ENCODE measurements at places on chromosomes 13 and 19. TPM values are rescaled to one million over a fixed set of nuclear protein-coding genes. Genes with fewer than 3 reads are reported as not detected.

DNA sequence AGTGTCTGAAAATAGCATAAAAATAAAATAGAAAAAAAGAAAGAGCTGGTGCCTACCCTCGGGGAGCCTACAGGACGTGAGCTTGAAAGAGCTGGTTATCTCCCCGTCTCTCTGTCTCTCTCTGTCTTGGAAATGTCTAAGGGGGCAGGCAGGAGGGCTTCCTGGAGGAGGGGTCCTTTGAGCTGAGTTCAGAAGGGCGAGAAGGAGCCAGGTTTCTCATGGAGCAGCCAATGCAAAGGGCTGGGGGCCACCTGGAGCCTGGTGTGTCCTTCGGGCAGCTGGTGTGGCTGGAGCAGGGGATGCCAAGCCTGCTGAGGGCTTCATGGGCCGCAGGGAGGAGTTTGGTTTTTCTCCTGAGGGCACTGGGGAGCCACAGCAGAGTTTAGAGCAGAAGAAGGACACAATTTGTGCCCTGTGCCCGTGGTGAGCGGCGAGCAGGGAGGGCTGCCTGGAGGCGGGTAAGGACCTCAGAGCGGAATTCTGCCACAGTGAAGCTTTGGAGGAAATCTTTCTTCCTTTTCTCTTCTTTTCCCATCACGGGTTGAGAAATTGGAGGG, 38.7 kb downstream of the EFNA2 start:
- no peak for DNase-seq

- DNase-seq = no peak
These were observed 1038.1 kb upstream of the PRR20A start for GRCh38 chr13:56102641-56103040.

- DNase-seq = no peak
These were observed 526 bp upstream of the DMWD start for GRCh38 chr19:45793178-45793564.

GRCh38 chr13:97914540-97914939, 38.9 kb upstream of the IPO5 start:
- no peak for DNase-seq

DNA sequence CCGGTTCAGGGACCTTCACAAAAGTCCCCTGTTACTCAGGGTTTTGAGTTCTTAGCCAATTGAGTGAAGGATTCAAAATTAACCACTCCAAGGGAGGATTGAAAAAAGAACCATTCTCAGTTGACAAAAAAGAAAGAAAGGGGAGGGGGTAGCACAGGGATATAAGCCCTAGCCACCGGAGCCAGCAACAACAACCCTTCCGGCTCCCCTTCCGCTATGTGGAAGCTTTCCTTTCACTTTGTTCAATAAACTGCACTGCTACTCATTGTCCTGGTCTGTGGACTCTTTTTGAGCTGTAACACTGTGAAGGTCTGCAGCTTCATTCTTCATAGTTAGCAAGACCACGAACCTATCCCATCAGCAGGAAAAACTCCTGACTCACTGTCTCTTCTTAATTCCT, 1488.1 kb upstream of the PRR20A start:
- DNase-seq = no peak

DNA sequence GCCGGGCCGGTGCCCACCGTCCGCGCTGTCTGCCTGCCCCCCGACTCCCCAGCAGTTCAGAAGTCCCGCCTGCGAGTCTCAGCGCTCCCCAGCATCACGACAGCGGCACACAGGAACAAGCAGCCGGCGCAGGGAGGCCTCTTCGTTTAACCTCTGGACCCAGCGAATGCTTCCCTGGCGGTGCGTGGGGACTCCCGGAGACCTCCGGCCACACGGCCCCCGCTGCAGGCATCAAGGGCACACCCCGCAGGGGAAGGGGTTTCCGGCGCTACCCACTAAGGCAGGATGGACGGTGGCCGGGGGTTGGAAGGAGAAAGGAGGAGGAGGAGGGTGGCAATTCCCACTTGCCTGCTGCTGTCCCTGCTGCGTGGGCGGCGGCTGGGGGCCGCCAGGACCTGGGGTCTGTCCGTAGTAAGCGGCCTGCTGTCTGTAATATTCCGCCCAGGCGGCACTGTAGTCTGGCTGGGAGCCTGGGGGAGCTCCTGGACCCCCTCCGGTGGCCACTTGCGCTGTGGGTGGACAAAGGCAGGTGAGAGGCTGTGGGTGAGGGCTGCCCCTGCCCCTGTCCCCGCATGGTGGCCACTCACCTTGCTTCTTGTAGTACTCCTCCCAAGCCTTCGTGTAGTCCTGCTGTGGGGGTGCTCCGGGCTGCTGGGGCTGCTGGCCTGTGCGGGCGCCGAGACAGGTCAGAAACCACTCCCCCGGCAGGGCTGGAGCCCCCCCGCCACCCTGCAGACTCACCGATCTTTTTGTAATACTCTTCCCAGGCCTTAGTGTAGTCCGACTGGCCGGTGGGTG, 9.6 kb downstream of the KHSRP start:
- DNase-seq = no peak

DNA sequence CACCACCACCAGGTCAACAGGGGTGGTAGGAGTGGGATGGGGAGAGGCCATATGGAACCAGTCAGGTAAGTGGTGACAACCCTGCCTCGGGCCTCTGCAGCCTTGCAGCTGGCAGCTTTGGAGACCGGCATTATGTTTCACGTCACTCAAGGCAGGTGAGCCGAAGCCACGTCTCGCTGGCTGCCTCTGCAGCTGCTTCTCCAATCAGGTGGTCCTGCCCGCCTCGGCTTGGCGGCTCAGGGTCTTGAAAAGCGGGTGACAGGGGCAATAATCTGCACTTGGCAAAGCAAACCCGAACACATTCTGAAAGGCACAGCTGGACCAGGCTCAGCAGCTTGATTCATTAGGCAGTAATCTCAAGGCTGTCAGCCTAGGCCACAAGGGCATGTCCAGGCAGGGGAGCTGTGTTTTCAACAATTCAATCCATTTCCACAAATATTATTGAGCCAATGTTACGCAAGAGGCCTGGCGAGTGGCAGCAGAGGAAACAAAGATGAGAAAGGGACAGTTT, 77.4 kb upstream of the PCDH8 start:
- no peak for DNase-seq

GRCh38 chr19:12287958-12288500, 6.7 kb downstream of the ZNF44 start:
- no peak for DNase-seq

- no peak for DNase-seq
These were observed 26.9 kb upstream of the PIK3R2 start for GRCh38 chr19:18126097-18126496.

Gene TYROBP
- 2.9 TPM for total RNA-seq

Gene DNM2
- total RNA-seq = 124 TPM

GRCh38 chr13:49419276-49419675, 24.6 kb downstream of the CAB39L start:
- no peak for DNase-seq

- no peak for DNase-seq
These were observed 114.6 kb upstream of the VSTM2B start for GRCh38 chr19:29411113-29411581.

Gene NDFIP2
- 24.2 TPM for total RNA-seq

DNA sequence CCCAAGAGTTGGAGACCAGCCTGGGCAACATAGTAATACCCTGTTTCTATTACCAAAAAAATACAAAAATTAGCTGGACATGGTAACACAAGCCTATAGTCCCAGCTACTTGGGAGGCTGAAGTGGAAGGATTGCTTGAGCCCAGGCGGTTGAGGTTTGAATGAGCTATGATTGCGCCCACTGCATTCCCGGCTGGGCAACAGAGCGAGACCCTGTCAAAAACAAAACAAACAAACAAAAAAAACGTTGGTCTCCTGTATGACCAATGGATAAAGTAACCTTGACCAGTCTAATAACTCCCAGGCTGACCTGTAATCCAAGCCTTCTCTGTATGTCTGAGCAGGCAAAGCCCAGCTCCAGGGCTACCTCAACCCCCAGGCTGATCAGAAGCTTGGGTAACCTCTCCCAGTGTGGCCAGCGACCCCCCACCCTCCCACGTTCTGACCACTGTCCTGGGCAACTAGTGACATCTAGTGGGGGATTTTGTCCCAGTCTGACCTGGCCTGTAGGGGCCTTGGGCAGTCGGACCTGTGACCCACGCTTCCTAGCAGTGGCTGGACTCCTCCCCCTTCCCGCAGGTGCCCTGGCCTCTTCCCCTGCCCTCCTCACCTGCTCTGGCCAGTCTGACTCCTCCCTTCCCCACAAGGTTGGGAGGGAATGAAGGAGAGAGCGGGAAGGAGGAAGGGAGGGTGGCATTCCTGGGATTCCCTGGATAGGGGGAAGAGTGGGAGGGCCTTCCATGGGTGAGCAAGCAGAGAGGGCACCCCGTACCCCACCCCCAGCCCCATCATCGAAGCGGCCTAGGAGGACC, 1.0 kb upstream of the BCAM start:
- peak; percentile 74 for DNase-seq

Gene SLC46A3
- 11.6 TPM for total RNA-seq

DNA sequence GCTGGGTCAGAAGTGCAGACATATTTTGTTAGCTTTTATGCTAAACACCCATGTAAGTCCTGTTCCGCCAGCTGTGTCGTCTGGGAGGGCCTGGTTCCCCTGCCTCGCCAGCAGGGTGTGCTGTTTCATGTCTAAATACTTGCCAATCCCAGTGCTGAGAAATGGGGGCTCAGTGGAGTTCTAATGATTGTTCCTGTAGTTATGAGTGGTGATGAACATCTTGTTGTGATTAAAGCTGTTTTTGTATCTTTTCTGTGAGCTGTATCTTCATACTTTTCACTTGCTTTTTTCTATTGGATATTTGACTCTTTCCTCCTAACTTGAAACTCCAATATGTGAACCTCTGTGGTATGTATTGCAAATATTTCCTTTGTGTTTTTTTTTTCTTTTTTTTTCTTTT, 32.7 kb downstream of the KDM4B start:
- peak; percentile 72 for DNase-seq

DNA sequence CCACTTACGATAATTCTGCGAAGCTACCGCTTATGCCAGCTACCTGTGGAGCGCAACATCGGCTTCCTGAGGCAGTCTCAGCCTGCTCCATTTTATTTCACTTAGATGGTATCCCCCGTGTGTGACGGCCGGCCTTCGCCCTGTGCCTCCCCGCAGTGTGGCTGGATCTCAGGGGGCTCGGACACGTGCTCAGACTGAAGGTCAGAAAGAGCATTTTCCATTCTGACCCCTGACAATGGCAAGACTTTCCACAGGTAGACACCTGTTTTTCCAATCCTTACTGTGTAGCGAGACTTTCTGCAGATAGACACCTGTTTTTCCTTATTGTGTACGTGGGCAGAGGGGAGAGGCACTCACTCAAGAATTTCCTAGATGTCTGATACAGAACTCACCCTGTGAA, 52.7 kb downstream of the ATP11A start:
- DNase-seq = no peak

- DNase-seq = no peak
These were observed 40.8 kb downstream of the GGACT start for GRCh38 chr13:100547791-100548201.

All from cardiac muscle cell (in vitro differentiated cells and primary cell).